ENCODE measurements at places on chromosomes 2 and 18.

DNA sequence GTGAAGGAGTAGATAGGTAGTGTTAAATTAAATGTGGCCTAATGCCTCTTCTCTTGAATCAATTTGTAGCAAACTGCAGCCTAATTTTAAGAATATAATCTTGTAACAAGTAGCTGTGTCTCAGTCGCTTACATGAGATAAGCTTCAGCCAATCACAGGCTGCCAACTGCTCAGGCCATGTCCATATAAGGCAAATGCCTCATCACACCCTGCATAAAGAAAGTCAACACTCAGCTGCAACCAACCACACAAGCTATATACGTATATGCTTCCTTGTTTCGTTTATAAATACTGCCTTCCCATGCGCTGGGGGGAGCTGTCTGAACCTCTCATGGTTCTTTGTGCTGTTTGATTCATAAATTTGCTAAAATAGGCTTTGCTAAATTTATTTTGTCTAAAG is 476.3 kb downstream of the TRIB2 start:
- peak; percentile 13 for DNase-seq

DNA sequence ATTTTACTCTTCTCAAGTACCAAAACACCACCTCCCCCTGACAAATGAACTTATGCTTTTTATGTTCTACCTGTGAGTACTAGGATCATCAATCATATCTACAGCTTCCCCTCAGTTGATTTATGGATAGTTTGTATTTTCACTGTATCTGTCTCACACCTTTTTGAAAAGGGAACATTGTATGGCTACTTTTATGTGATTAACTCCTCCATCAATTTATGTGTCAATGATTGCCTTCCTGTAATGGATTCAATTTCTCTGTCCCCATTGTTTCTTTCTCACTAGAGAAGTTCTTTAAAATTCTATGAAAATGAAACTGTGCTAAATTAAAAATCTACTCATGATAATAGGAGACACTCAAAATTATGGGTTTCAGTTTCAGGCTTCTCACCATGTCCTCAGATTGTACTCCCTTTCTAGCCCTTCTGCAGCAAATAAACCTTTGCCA is 935.0 kb downstream of the TRIB2 start:
- DNase-seq = no peak

DNA sequence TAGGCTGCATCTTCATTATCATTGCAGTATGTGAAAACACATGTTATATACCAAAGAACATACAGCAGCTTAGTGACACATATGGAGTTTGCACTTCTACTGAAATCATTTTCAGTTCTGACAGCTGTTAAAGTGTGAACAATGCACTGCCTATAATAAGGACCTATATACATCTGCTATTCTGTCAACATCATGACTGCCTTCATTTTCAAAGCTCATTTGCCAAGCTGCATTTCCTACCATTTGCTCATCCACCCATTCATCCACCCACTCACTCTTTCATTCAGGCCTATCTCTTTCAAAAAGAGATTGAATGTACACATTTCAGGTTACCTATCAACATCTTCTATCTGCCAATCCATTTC is 81.7 kb upstream of the STK17B start:
- no peak for DNase-seq

GRCh38 chr2:59034837-59035236 is 793.7 kb upstream of the FANCL start:
- DNase-seq = no peak

DNA sequence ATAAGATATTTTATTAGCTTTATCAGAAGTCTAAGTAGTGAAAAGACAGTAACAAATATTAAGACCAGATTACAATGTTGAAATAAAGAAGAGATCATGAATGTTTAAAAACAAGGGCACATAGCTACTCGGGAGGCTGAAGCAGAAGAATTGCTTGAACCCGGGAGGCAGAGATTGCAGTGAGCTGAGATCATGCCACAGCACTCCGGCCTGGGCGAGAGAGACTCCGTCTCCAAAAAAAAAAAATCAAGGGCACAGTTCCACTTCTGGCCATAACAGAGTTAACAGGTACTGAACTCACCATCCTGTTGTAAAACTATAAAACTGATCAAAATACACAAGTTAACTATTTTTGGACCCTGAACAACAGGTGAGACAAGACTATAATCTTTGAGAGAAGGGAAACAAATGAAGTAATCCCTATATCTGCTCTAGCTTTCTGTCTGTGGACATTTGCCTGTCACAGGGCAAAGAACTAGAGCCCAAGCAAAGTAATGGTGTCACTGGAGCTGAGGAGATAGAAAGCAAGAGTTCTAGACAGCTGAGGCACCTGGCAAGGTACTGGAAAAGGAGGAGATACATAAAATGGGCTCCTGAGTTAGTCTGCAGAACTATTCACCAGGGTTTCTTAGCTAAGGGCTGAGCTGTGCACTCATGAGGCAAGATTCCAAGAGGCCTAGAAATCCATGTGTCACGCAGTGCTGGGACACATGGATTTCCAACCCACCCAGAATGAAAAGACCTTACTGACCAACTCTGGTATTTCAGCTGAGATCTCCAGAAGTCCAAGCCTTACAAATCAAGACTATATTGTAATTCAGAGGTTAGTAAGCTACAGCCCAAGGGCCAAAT is 15.2 kb downstream of the MMADHC start:
- DNase-seq = no peak

GRCh38 chr2:204407204-204408014 is 137.9 kb upstream of the PARD3B start:
- DNase-seq = peak; percentile 8

DNA sequence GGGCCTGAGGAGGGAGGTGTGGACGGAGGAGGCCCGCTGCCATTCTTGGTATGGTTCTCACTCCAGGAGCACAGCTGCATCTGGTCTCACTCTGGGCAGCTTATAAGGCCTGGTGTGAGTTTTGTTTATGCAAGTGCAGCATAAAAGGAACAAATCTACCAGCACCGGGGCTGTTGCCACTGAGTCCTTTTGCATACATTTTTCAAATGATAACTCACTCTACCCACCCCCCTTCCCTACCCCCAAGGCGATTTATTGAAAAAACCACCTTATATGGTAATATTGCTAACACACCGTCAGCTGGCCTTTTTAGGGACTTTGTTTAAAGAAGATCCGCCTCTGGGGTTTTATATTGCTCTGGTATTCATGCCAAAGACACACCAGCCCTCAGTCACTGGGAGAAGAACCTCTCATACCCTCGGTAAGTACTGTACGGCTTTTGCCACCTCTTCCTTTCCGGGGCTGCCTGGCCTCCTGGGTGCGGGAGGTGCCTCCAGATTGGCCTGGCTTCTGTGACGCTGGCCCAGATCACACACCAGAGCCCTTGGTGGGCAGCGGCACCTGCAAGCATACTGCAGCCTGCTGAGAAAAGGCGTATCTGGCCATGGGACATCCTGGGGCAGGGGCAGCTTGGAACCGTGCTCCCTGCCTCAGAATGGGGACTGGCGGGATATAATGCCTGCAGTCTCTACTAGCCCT is at the start of gene ACTG2:
Gene ACTG2, plus strand, starts transcription at position 378 of the 699 bp plus-strand sequence. CDS start 8,304 bp downstream, outside the sequence.
- DNase-seq = no peak

DNA sequence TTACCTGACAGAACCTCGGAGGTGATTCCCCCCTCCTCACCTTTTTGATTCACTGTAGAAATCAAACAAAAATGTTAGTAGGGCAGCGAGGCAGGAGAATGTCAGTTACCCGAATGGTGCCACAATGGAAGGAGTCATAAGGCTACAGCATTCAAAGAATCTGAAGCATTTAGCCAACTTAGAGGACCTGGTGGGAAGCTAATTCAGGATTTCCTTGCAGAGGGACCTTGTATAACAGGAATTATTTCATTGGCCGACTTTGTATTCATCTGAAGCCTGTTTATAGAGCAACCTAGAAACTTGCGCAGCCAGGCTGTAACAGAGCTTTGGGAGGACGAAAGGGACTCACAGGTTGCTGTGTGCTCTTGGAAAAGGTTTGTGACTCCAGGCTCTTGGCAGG is 129.1 kb upstream of the MMADHC start:
- no peak for DNase-seq

All from NCI-H510A treated with DMSO at 0.1 percent for 48 hours (cell line).